ENCODE measurements at places on chromosomes 1 and 21.

GRCh38 chr1:26630634-26631033, 65.2 kb upstream of the ARID1A start:
- no peak for DNase-seq

DNA sequence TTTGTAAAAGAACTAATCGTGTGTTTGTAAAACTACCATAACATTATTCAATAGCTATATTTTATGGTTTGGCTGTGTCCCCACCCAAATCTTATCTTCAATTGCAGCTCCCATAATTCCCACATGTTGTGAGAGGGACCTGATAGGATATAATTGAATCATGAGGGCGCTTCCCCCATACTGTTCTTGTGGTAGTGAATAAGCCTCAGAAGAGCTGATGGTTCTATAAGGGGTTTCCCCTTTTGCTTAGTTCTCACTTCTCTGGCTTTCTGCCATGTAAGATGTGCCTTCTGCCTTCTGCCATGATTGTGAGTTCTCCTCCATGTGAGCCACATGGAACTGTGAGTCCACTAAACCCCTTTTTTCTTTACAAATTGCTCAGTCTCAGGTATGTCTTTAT, 1372.3 kb downstream of the AMY1C start:
- no peak for DNase-seq

GRCh38 chr1:147388969-147389368, 146.5 kb downstream of the CHD1L start:
- no peak for DNase-seq

GRCh38 chr1:228013935-228014930, 7.4 kb downstream of the WNT3A start:
- DNase-seq = no peak

GRCh38 chr1:93988634-93989350, 79.6 kb upstream of the GCLM start:
- DNase-seq = no peak

DNA sequence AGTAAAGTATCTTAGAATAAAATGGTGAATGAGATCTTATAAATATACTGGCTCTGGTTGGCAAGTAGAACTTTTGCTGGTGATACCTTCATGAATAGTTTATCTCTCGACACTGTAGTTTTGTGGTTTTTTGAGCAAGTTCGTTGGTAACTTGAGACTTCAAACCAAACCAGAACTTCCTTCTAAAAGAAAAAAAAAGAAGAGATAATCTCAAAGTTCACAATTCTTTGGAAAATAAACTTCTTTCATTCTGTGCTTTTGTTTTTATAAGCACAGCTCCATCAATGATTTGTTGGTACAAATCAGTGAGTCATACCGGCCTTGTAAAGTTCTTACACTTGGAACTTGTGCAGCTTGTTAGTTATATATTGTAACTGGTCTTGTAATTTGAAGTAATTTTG, 2.3 kb downstream of the HIPK1 start:
- DNase-seq = no peak

DNA sequence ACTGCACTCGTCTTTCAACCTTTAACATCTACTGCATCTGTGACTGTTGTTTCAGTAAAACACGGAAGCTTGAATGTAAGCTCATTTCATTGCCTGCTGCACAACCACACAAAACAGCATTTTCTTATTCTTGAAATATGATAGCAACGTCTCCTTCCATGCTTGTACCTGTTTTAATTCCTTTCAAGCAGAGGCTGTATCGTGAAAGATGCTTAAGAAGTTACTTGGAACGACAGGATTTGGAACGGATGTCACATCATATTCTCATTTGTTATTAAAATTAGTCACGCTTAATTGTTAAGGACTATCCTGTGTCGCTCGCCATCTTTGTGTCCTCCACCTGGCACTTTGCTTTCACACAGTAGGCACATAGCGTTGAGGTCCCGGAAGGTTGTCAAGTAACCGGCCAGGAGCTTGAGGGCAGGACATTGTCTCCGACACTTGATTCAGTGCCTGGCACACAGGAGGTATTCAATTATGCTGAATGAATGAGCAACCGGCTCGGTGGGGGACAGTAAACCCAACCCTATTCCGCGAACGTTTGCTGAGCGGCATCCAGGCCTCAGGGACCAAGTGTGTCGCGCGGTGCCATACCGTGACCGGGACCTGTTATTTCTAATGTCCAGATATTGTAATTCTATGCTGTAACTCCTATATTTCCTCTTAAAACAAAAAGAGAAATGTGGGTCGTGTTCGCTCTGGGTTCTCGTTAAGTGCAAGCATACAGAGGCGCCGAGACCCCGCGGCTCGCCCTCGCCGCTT, 499 bp upstream of the SH3GLB1 start:
- no peak for DNase-seq

GRCh38 chr1:50343323-50343722, 79.9 kb downstream of the DMRTA2 start:
- DNase-seq = no peak

DNA sequence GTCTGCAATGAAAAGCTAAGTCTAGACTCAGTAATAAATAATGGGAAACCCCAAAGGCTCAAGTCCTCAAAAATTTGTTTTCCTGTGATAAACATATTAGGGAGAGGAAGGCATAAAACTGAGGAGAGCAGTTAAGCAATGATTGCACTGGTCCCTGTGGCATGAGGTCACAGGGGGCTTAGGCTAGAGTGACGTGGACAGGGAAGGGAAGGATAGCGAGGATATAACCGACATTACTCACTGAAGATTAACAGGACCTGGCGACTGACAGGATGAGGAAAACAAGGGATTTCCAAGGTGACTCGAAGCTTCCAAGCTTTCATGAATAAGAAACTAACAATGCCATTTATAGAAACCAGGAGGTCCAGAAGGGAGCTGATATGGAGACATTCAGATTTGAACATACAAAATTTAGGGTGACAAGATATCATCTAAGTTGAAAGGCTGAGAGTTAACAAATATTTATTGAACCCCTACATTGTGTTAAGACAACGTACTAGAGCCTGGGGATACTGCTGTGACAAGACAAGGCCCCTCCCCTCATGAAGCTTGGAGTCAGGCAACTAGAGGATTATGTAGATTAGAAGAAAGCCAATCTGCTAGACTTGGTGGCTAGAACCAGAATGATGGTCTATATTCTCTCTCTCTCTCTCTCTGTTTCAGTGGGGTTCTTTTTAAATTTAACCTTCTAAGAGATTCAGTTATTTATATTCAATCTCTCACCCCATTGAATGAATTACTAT, 33.2 kb upstream of the PKN2 start:
- no peak for DNase-seq

GRCh38 chr1:26314501-26314900, 3.3 kb upstream of the CD52 start:
- DNase-seq = no peak

- DNase-seq = no peak
Measured at GRCh38 chr1:200874694-200875093, 1.9 kb downstream of the GPR25 start.

- DNase-seq = no peak
Measured at GRCh38 chr1:72634946-72635345, 352.6 kb upstream of the NEGR1 start.

DNA sequence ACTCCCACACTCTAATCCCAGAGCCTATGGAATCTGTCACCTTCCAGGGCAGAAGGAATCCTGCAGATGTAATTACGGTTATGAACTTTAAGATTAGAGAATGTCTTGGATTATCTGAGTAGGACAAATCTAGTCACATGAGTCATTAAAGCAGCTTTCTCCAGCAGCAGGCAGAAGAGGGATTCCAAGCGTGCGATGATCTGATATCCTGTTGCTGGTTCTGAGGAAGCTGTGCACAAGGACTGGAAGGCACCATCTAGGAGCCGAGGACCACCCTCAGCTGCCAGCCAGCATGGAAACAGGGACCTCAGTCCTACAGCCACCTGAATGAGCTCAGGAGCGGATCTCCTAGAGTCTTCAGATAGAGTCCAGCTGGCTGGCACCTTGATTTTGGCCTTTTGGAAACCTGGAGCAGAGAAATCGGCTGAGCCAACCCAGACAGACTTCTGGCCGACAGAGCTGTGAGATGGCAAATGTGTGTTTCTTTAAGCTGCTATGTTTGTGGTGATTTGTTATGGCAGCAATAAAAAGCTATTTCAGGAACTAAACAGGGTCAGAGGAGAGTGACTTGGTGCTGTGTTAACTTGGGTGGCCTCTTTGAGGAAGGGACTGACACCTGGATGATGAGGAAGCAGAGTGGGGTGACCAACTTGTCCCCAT, 34.5 kb downstream of the LRRN2 start:
- DNase-seq = no peak

GRCh38 chr1:91854852-91855534, 31.0 kb downstream of the TGFBR3 start:
- DNase-seq = no peak

DNA sequence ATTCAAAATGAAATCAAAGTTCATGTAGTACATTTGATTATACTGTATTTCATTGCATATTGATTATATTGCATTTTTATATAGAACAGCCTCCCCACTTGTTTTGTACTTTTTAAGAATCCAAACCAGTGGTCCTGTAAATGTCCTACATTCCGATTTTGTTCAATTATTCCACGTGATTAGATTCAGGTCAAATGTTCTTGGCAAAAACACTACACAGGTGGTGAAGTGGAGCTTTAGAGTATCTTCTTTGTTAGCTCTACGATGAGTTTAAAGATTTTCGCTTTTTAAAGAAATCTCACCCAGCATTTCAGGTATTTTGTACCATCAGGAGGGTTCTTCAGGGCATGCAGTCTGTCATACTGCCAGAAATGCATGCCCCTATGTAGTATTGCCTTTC, 120.6 kb downstream of the TRIM33 start:
- DNase-seq = no peak

DNA sequence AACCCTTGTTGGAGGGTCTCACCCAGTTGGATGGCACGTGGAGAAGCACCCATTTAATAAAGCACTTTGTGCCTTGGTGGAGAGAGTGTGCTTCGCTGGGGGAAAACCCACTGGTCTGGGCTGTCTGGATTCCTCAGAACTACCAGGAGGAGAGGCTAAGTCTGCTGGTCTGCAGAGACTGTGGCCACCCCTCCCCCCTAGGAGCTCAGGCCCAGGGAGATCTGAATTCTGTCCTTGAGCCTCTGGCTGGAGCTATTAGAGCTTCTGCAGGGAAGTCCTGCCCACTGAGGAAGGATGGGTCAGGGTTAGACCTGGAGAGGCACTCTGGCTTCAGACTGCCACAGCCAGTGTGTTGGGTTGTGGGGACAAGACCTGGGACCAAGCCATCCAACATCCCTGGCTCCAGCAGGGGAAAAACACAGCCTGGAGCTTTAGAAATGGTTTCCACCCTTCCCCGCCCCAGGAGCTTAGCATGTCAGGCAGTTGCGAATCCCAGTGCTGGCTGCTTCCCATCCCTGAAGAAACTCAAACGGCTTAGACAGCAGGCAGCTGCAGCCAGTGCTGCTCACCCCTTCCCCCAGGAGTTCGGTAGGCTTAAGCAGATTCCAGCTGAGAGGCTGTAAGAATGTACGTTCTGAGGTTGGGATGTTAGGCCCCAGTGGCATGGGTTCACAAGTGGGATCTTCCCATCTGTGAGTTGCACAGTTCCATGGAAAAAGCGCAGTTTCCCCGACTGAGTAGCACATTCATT, 288.3 kb downstream of the TGFB2 start:
- no peak for DNase-seq

DNA sequence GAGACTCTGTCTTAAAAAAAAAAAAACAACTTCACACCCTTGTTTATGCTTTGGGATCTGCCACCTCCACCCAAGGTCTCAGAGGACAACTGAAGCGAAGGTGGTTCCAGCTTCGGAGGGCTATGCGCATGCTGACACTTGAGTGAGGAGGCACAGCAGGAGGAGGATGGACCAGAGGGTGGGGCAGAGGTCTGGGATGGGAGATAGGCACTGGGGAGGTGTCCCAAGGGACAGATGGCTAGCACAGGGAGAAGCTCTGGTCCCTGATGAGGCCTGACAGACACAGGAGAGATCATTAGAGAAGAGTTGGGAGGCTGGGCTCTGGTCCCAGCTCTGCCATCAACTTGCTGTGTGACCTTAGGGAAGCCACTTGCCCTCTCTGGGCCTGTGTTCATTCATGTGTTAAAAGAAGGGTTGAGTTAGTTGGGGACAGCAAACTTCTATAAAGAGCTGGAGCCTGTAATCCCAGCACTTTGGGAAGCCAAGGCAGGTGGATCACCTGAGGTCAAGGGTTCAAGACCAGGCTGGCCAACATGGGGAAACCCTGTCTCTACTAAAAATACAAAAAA, 16.8 kb downstream of the E2F2 start:
- no peak for DNase-seq

- DNase-seq = no peak
Measured at GRCh38 chr21:37294679-37295078, 27.5 kb upstream of the VPS26C start.

DNA sequence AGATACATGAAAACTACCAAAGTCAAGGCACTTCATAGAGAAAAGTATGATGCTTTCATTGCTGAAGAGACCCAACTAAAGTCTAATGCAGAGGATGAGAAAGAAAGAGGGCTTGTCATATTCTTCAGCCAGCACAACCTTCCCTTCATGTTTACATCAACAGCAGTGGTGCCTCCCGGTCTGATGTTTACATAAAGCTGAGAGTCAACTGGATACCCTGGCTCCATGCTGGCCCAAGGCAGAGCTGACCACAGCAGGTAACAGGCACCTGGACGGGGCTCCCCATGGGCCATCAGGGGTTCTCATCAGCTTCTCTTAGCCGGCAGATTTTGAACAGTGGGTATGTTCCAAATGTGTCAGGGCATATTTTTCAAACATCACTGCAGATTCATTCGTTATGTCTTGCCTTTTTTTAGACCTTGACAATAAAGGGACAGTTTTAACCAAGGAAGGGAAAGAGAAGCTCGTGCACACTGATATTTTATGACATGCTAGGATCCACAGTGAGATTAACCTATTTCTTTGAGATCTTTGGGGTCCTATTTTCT, 117.1 kb downstream of the NRIP1 start:
- DNase-seq = no peak

- DNase-seq = no peak
Measured at GRCh38 chr1:17682400-17682799, 72.7 kb upstream of the ACTL8 start.

GRCh38 chr1:168598892-168599291, 22.5 kb downstream of the XCL1 start:
- DNase-seq = no peak

Data from stimulated activated CD4-positive, alpha-beta T cell treated with anti-CD3 and anti-CD28 coated beads, Interleukin-1b, Interleukin-23, amount 100 ng/mL, for 4 hours (primary cell).